ENCODE measurements at places on chromosomes 5 and 9.

DNA sequence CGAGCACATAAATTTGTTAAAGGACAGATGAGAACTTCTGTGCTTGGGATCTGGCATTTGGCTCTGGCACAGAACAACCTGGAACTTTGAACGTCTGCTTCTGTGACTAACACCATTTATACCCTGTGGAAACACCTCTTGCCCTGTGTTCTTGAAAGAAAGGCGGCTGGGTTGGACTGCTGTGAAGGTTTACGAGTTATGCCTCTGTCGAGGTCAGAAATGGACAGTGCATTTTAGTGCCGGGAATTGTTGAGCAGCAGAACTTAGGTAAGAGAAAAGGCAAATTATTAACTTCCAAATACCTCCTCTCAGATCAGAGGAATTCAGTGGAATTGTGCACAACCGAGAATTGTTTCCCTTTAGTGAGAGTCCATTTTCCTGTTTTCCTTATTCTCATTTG lies 14.1 kb upstream of the INIP start:
- no peak for DNase-seq

- DNase-seq: no peak
These were observed 175.3 kb downstream of the SLF1 start for GRCh38 chr5:94793816-94794198.

DNA sequence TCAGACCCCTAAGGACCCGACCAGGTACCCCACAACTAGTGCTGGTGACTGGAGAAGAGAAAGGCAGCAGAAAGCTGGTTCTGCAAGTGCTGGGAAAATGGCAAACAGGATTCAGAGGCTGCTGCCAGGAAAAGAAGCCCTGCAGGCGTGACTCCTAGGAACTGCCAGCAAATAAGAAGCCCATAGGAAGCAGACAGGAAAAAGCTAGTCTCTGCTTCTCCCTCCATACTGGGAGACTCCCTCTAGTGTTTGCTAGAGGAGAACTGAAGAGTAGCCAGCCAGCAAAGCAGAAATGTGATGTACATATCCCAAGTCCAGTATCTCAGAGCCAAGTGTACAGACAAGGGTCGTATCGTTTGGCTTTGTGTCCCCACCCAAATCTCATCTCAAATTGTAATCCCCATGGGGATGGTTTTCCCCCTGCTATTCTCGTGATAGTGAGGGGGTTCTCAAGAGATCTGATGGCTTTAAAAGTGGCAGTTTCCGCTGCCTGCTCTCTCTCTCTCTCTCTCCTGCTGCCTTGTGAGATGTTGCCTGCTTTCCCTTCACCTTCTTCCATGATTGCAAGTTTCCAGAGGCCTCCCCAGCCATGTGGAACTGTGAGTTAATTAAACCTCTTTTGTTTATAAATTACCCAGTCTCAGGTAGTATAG lies 38.1 kb upstream of the TUSC1 start:
- peak; percentile 19 for DNase-seq

- no peak for DNase-seq
These were observed 40.2 kb upstream of the ROPN1L start for GRCh38 chr5:10401498-10401897.

DNA sequence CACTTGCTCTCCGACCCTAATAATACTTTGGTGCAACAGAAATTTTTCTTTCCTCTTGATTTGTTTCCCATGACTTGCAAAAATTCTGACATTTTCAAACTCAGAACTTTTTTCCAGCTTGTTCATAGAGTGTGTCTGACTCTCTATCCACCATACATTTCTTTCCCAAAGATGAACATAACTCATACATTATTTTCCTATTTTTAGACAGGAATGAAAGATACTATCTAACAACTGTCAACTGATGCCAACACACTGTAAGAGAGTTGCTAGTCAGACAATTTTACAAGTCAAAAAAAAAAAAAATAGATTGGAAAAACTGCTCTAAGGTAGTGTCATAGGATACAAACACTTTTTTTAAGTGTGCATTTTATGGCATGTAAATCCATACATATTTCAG lies 1001.0 kb upstream of the WWC1 start:
- DNase-seq: no peak

- DNase-seq: no peak
These were observed 119.6 kb upstream of the TAF11L2 start for GRCh38 chr5:17378346-17378997.

DNA sequence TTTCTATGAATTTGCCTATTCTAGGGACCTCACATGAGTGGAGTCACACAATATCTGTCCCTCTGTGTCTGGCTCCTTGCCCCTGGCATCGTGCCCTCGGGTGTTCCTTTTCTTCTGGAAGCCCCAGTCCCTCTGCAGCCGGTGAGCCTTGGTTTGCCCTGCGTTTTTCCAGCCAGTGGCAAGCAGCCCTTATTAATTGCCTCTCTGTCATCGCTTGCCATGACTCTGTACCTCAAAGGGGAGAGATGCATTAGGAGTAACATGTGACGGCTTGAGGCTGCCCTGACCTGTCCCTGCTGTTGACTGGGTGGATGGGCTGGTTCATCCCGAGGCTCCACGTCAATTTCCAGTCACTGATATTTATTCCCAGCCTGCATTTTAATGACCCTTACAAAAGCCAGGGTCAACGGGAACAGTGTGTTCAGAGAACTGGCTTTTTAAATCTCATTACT lies 87.3 kb downstream of the CFAP90 start:
- DNase-seq: no peak

DNA sequence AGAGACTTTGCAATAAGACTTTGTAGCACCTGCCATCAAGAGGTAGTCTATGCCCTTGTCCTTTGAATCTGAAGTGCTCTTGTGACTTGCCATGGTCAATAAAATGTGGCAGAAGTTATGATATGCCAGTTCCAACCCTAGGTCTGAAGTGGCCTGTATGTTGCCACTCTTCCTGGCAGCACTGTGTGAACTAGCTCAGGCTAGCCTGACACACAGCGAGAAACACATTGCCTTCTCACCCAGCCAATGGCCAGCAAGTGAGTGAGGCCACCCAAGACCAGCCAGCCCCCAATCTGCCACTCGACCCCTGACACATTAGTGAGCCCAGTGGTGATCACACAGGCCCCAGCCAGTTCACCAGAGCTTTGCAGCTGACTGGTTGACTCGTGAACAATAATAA lies 52.7 kb upstream of the OSMR start:
- DNase-seq: no peak

- DNase-seq: no peak
These were observed 257.1 kb downstream of the MCTP1 start for GRCh38 chr5:95027775-95028174.

GRCh38 chr9:6123416-6123815 lies 92.2 kb upstream of the IL33 start:
- no peak for DNase-seq

DNA sequence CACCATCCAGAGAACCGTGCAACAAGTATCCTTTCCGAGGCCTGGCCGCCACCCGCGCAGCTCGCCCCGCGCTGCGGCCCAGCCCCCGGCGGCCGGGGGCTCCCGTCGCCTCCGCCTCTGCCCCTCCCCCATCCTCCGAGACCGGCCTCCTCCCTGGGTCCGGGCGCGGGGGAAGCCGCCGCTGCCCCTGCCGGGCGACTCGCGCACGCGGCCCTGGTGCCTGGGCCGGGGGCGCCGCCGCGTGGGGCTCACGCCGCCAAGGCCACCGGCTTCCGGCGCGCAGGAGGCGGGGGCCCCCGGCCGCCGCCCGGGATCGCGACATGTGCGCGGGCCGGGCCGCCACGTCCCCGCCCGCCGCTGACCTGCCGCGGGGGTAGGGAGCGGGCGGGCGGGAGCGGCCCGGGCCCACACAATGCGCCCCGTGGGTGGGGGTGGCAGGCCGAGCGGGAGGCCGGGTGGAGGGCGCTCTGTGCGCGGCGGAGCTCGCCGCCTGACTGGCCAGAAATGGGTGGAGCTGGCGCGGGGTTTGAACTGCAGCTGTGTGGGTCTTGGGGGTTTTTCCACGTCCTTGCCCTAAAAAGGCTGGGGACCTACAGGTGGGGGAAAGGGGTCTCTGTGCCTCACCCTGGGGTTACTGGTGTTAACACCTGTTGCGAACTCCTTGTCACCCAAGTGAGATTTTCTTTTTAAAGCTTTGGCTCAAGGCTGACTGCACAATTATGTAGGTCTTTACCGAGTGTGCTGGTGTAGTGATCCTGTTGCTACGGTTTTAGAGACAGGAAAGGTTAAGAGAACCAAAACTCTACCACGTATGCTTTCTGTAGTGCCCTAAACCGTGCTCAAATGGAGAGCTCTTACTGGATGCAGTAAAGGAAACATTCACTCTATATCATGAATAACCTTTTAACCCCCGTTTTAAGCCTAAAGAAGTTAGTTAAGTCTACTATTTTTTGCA lies 32.3 kb downstream of the TNPO1 start:
- DNase-seq: peak; percentile 65

DNA sequence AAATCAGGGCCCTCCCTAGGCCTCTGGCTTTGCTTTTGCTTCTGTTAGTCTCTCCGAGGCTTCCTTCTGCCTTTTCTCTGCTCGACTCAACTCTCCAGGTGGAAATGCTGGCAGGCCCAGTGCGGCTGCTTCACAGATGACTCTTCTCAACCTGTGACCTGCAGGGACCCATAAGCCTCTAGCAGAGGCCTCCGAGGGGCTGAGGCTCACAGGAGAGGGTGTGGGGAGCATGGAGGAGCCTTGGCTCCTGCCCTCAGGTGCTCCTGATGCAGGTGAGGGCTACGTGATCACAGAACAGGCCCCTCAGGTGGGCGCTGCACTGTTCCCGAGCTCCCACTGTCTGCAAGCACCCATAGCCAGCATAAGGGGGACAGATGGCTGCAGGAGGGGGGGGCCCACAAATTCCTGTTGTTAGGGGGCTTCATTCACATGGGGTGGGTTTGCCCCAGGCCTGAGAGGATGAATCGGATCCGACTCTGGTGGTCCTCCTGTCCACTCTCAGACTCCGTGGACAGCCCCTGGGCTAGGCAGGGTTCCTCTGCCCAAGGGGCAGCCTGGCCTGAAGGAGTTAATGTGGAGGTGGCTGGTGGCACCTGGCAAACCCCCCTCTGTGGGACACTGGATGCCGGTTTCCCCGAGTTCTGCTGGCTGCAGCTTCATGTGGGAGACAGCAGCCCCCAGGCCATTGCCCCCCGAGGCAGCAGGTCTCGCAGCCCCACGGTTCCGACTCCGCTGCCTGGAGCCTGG lies 10.9 kb upstream of the FCN2 start:
- DNase-seq: no peak

Data from left cardiac atrium (tissue), 4 donors.